ENCODE measurements at places on chromosomes 16 and 17. TPM values are rescaled to one million over a fixed set of nuclear protein-coding genes. Genes with fewer than 3 reads are reported as not detected.

Gene SLC16A6
- total RNA-seq, result 2.4 TPM

Gene HNF1B
- 0.19 TPM for total RNA-seq

Gene EEF2K
- 42.6 TPM for total RNA-seq

Gene RAB37
- 1.3 TPM for total RNA-seq

Gene UBFD1
- total RNA-seq, result 53.8 TPM

Gene KPNB1
- 665 TPM for total RNA-seq

Gene GDPD3
- total RNA-seq, result 5.6 TPM

Gene GFAP
- total RNA-seq, result not detected

Gene ASIC2
- not detected for total RNA-seq

Gene TBX2
- 0.08 TPM for total RNA-seq

Gene SLFN12
- total RNA-seq, result 59.4 TPM

Gene NOG
- not detected for total RNA-seq

Gene FLYWCH2
- 21.5 TPM for total RNA-seq

Gene C16orf46
- 0.52 TPM for total RNA-seq

Gene KRT13
- not detected for total RNA-seq

Gene CPNE7
- total RNA-seq, result 4.2 TPM

Gene USH1G
- total RNA-seq, result not detected

Gene ABCA3
- 7.3 TPM for total RNA-seq

Gene RFWD3
- 148 TPM for total RNA-seq

Gene CBX8
- total RNA-seq, result 9.8 TPM

Gene TBC1D3C
- total RNA-seq, result not detected

Gene RBFOX1
- total RNA-seq, result not detected
